ENCODE measurements at places on chromosomes 5 and 9. TPM values are rescaled to one million over a fixed set of nuclear protein-coding genes. Genes with fewer than 3 reads are reported as not detected.

CDH6 gene
- 0.19 TPM for total RNA-seq

NEUROG1 gene
- total RNA-seq = not detected

CATSPER3 gene
- not detected for total RNA-seq

INSL4 gene
- not detected for total RNA-seq

CLIC3 gene
- not detected for total RNA-seq

ANXA1 gene
- total RNA-seq = 1,273 TPM

TSLP gene
- total RNA-seq = 0.06 TPM

PTGES gene
- 0.32 TPM for total RNA-seq

NTNG2 gene
- total RNA-seq = under 0.01 TPM

TNFSF15 gene
- 0.32 TPM for total RNA-seq

ORM2 gene
- not detected for total RNA-seq

FABP6 gene
- total RNA-seq = not detected

HSPB3 gene
- total RNA-seq = not detected

MACROH2A1 gene
- 121 TPM for total RNA-seq

GPR151 gene
- not detected for total RNA-seq

PPP1R26 gene
- total RNA-seq = 11.5 TPM

All from bladder microvascular endothelial cell (primary cell).